ACHN (cell line): ENCODE measurements at places on chromosomes 2 and 18.
A peak's percentile ranks its signal among the peaks of the same experiment; 100 is the strongest.

DNA sequence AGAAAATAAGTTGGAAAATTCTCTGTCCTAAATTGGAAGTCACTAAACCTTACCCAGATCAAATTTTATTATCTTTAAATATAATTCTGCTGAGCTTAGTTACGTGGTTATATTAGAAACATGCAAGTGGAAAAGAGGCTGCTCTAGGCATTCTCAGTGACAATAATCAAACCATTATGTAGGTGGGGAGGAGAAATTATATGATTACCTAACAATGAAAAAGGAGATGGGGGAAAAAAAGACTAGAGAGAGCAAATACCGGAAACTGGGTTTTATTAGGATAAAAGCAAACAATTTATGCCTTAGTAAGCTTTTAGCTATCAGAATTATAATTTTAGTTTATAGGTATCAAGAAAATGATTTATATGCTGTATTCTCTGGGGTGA lies 53.2 kb downstream of the PHLPP1 start:
- no peak for DNase-seq

GRCh38 chr2:157172866-157173578 lies 84.5 kb upstream of the GALNT5 start:
- peak; percentile 11 for DNase-seq

- DNase-seq = peak; percentile 19
Observed at GRCh38 chr2:62197011-62197924, 1.4 kb downstream of the B3GNT2 start.

DNA sequence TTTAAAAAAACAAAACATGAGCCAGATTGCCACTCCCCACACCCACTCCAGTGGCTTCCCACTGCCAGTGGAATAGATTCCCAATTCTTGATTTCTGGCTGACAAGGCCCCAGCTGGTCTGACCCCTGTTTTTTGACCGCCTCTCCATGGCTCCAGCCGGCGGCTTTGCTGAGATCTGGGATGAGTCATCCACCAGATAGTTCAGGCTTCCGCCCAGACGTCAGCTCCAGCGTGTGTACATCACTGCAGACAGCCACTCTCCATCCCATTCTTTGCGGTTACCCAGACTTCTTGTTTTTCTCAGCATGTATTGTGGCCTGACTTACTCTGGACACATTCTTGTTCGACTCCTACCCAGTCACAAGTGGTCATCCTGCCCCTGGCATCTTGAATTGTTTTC lies 227.9 kb downstream of the GBX2 start:
- DNase-seq = peak; percentile 86

GRCh38 chr2:222430681-222431080 lies 6.3 kb downstream of the SGPP2 start:
- no peak for DNase-seq

DNA sequence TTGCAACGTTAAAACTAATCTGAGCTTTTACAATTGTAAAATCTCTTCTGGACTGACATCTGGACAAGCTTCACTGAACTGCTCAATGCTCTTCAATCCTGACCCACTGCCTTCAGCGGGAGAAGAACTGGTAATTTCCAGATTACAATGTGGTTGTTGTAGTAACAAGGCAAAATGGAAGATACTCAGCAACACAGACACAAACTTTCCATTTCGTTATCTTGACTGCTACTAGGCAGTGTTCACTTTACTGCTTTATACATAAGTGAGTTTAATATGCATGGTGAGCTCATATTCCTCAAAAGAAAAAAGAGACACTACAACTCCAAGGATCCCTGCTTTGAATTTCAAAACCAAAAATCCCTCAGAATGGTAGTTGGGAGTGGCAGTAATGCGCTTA lies 51.9 kb downstream of the GRB14 start:
- DNase-seq = no peak

- DNase-seq = peak; percentile 7
Observed at GRCh38 chr2:55992455-55992854, 68.9 kb upstream of the EFEMP1 start.

GRCh38 chr2:215624423-215624829 lies 188.6 kb upstream of the FN1 start:
- DNase-seq = no peak

- DNase-seq = no peak
Observed at GRCh38 chr2:126275098-126275497, 380.9 kb upstream of the GYPC start.

DNA sequence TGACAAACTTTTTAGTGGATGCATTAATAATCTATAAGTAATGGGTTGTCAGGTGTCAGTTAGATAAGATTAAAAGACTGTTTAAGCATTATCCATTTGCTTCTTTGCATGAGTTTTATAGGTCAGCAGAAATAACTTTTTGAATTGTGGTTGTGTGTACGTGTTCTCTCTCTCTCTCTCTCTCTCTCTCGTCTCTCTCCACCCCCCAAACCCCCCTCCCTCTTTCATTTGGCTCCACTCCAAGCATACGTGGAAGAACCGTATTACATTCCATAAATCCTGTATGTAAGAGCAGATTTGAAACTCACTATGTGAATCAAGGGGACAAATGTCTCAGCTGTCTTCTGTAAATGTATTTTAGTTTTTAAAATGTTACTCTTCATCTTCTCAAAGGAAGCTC lies 120.2 kb downstream of the MEIS1 start:
- no peak for DNase-seq

DNA sequence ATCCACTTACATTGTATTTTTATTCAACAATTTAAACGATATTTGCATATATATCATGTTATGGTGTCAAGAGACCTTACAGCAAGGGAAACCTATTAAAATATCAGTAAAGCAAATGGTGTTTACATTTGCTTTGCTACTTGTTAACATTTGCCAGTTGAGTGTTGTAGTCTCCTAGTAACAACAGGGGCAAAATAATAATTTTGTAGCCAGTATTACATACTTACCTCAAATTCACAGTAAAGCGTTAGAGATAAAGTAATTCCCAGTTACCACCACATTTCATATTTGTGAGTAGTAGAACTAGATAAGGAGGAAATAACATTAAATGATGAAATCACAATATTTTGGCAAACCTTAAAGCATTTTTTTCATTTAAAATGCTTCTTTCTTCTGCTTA lies 71.3 kb downstream of the FASTKD2 start:
- no peak for DNase-seq

DNA sequence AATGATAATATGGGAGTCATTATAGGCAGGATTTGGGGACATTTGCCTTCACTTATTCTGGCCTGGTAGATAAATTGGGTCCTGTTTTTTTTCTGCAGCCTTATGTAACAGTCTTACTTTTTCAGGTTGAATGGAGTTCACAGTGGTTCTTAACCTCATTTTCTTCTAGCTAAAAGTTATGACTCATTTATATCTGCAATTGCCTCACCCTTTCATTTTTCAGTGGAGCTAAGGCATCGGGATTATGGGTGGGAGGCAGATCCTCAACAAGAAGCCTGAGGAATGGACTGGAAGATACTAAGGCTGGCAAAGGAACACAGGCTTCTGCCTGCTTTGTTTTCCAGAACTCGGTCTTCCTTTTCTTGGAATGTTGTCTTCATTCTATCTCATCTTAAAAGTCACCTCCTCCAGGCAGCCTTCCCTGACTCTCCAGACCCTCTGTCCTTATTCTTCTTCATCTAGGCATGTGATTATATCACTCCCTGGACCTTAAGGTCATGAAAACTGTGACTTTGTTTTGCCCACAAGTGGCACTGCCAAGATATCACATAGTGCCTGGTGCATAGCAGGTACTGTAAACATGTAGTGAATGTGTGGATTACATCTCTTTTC lies 41.0 kb upstream of the ACSL3 start:
- peak; percentile 29 for DNase-seq

DNA sequence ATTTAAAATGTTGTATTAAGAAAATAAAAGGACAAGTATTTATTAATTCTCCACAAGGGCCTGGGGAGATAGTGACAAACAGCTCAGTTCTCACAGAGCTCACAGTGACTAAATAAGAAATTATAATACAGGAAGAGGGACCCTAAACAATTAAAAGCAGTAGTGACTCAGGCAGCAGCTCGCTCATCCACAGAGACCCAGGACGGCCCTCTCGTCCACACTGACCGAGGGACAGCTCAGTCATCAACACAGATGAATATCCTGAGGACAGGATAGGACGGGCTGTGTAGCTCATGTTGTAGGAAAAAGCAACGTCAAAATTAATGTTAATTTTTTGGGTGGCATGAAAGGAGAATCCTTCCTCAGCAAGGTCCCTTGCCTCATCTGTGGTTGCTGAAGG lies 44.1 kb downstream of the PARD6G start:
- DNase-seq = no peak

- DNase-seq = no peak
Observed at GRCh38 chr18:22193466-22193865, 24.1 kb downstream of the GATA6 start.

GRCh38 chr18:68791801-68792200 lies 6.1 kb upstream of the CCDC102B start:
- peak; percentile 37 for DNase-seq

DNA sequence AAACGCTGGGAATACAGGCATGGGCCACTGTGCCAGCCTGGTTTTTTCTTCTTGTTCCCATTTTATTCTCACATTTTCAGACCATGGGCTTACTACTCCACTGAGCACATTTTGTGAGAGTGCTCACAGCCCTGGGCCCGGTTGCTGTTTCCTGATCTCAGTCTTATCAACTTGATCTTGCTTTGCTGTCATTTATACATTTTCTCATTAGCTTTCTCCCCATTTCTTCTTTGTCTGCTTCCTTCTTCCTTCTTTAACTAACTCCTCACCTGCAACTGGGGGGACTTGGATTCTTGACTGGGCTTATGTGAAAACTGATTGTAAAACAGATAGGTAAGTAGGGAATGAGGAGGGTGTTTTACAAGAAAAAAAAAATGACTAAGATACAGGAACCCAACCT lies 117.3 kb downstream of the PLB1 start:
- no peak for DNase-seq

DNA sequence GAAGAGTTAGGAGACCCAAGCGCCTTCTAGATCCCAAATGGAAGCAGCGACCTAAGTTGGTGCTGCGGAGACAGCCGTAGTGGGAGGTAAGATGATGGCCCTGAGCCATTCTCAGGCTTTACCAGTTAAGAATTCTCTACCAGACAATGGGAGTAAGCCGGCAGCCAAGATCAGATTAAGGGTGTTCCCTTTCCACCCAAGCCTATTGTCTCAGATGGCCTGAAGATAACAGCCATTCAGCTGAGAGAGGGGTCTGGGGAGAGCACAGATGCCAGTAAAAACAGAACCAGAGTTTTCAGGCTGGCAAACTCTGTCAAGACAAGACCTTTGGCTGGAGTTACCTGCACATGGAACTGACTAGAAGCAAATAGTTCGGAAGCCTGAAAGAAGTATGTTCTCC lies 191.7 kb upstream of the HAAO start:
- no peak for DNase-seq

DNA sequence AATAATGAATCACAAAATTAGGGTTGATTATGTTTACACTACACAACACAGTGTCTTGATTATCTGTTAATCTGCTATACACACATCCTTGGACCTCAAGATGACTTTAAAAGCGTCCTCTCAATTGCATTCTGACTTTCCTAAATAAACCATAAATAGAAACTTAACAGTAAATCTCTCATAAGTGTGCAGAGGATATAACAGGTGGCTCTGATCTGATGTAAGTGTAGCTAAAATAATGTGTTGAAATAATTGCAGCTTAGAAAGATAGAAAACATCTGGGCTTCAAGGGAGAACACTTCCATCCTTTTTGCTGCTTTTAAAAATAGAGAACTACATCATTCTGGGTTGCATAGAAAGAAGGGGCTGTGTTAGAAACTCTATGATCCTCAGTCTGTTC lies 78.4 kb upstream of the EFEMP1 start:
- DNase-seq = no peak

GRCh38 chr18:11004294-11004693 lies 145.1 kb downstream of the PIEZO2 start:
- no peak for DNase-seq

DNA sequence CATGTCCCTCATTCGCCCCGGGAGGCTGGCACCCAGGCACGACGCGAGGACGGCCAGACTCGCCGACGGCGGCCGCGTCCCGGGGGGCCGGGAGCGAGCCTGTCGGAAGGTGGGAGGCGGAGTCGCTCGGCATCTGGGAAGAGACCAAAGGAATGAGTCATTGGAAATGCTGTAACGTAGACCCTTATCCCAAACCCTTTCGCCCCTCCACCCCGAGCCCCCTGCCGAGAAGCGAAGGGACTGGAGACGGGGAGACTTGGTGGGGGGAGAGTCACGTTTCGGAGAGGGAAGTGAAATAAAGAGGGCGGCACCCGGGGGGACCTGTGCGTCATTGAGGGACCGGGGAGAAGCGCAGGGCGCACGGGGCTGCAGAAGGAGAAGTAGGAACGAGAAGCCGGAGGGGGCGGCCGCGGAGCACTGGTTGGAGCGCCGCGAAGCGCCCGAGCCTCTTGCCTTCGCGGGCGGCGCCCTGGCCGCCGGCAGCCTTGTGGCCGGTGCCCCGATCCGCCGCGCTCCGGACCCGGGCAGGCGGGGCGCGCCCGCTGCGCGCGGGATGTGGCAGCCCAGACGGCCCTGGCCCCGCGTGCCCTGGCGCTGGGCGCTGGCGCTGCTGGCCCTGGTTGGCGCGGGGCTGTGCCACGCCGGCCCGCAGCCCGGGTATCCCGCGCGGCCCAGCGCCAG lies at the start of gene EMILIN2:
Gene EMILIN2 (plus strand): TSS at position 371 of the 681 bp plus-strand sequence. CDS start 183 bp downstream, at position 554.
- DNase-seq = peak; percentile 5

DNA sequence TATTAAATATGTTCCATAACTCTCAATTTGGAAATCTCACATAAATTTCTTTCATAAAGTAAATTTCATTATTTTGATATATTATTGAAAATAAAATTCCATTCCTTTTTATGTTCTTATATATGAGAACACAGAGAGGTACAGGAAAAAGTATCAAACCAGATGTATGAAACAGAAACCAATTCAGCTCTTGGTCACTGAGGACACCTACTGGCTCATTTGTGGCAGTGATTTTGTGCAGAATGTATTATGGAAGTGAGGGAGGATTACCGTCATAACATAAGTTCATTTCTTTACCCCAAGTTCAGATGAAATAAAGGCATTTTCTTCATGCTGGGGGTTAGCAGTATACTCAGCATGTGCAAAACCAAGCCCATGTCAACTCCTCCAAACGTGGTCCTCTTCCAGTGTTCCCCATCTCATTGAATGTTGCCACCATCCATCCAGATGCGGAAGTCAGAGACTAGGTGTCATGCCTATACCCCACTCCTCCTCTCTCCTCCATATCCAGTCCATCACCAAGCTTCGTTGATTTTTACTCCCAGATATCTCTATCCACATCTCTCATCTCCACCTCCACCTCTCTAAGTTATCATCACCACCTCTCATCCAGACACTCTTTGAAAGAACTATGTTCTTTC lies 41.7 kb upstream of the MALL start:
- peak; percentile 63 for DNase-seq

DNA sequence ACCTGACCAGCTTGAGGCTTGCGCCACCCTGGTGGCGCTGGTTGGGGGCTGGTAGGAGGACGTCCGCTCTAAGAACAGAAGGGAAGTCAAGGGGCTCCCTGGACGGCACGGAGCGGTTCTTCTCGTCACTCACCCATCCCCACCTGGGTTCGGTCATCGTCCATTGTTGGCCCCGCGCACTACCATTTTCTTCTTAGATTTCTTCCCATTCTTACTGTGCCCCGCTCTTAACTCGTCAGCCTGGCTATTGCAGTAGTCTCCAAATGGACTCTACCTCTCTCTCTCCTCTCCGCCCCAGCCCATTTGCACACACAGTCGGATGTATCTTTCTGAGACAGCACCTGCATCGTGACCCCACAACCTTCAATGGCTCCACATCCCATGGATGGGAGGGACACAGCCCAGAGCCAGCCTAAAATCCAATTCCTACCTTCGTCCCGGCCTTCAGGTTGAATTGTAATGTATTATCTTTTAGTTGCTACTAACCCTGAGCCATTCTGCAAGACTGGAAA lies 814 bp upstream of the RAB1A start:
- DNase-seq = no peak

GRCh38 chr2:9650119-9650821 lies 19.5 kb upstream of the YWHAQ start:
- DNase-seq = no peak

- no peak for DNase-seq
Observed at GRCh38 chr2:10941383-10941782, 29.6 kb downstream of the KCNF1 start.
